Activated CD4-positive, alpha-beta T cell treated with anti-CD3 and anti-CD28 coated beads, Interleukin-2, Interleukin-4, amounts not matched to agents 100 ng/mL and 50 ng/mL, durations not matched to agents 16 hours and 8 hours (primary cell): ENCODE measurements at places on chromosomes 2 and 18.
A peak's percentile ranks its signal among the peaks of the same experiment; 100 is the strongest.

- no peak for DNase-seq
Measured at GRCh38 chr2:195620501-195620900, 36.5 kb upstream of the SLC39A10 start.

DNA sequence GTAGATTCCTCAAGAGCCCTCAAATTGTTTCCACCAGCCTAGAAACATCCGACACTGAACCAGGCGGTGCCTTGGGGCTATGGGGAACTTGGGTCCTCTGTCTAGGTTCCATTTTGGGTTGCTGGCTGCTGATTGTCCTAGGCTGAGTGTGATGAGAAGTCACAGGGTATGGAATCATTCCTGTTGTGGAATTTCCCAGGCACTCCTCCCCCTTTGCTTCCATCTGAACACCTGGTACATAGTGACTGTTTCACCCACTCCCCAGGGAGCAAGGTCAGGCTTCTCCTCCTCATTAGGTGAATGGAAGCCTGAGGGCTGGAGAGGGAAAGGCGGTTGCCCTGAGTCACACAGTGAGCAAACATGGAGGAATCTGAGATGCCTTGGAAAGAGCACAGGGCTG, 4.5 kb downstream of the KIF3C start:
- no peak for DNase-seq

DNA sequence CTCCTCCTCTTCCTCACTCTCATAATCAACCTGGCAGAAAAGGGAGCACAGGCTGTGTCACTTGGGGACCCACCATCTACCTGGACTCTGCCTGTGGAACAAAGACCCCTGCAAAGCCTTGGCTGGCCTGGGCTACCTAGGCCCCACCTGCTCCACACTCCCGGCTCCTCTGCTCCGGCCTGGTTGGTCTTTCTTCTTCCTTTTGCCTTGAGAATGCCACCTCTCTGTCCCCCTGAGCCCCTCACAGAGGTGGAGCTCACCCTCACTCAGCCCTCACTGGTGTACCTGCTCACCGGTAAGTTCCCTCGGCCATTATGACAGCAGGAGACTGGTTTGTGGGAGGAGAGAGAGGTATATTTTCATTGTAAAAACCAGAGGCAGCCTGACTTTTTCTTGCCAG, 74.1 kb downstream of the POLR1A start:
- no peak for DNase-seq

- DNase-seq = peak; percentile 9
Measured at GRCh38 chr2:226030788-226031646, 631.5 kb downstream of the NYAP2 start.

DNA sequence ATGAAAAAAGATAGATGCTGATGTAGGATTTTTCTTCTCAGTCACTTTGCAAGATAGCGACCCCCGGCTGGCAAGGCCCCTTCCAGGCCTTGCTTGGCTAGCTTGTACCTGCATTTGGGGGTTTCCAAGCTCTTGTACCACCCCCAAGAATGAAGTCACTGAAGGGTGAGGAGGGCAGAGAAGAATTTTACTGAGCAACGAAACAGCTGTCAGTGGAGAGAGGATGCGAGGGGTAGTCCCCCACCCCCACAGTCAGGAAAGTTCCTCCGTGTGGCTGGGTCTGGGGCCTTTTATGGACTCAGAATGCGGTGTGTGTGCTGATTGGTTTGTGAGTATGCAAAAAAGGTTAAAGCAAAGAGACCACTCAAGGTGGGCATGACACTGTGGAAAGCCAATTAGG, 382.0 kb downstream of the GPD2 start:
- no peak for DNase-seq

DNA sequence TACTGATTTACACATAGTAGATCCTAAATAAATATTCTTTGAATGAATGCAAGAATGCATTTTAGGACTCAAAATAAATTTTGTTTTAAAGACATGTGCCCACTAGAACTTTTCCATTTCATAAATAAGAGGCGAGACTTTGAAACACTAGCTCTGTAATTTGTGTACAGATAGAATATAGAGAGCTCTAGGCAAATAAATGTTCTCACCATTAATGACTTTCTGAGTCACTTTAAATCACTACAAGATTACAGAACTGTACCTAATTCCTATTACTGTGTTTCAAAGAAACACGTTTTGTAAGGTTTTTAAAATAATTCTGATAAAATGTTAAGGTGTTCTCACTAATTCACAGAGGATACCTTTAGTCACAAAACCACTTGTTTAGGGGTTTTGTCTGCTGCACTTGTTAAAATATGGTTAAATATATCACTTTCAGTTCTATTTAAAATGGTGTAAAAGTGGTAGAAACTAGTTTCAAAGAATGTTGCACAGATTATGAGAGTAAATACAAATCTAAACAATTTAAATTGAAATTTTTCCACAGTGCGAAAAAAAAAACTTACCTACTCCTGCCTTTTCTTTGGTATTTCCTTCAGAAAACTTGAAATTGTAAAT, 158.7 kb upstream of the ZC3H15 start:
- no peak for DNase-seq

GRCh38 chr2:152015552-152015951, 83.3 kb downstream of the CACNB4 start:
- DNase-seq = no peak
